ENCODE measurements at places on chromosomes 12 and 14.

GRCh38 chr12:82996168-82996812 is 309.6 kb downstream of the TMTC2 start:
- DNase-seq, result no peak

DNA sequence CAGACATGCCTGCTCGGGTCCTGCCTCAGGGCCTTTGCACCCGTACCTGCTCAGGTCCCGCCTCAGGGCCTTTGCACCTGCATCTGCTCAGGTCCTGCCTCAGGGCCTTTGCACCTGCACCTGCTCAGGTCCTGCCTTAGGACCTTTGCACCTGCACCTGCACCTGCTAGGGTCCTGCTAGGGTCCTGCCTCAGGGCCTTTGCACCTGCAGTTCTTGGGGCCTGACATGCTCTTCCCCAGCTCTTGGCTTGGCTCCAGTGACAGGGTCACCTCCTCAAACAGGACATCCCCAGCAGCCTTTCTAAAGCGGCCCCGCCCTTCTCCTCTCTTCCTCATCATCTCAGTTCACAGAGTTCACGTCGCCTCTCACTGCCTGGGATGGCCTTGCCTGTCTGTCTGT is 54.9 kb upstream of the NCOR2 start:
- DNase-seq, result no peak

GRCh38 chr12:16454481-16454880 is 107.0 kb downstream of the MGST1 start:
- no peak for DNase-seq

DNA sequence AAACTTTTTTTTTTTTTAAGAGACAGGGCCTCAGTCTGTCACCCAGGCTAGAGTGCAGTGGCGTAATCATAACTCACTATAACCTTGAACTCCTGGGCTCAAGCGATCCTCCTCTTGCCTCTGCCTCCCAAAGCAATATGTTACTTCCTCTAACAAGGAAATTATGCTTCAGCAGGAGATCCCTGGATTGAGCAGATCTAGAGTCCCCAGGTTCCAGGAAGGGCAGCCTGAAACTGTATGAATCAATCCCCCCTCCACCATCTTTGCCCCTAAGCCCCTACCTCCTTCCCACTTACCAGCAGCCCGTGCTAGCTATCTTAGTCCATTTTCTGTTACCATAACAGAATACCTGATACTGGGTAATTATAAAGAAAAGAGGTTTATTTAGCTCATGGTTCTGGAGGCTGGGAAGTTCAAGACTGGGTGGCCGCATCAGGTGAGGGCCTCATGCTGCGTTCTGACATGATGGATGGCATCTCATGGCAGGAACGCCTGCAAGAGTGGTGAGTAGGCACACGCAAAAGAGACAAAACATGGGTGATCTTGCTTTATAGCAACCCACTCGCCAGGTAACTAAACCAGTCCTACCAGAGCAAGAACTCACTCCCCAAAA is 5.0 kb downstream of the TAMALIN start:
- no peak for DNase-seq

GRCh38 chr12:4005851-4006430 is 132.7 kb upstream of the PARP11 start:
- DNase-seq, result no peak

GRCh38 chr12:68097386-68097785 is 62.2 kb downstream of the IFNG start:
- DNase-seq, result no peak

DNA sequence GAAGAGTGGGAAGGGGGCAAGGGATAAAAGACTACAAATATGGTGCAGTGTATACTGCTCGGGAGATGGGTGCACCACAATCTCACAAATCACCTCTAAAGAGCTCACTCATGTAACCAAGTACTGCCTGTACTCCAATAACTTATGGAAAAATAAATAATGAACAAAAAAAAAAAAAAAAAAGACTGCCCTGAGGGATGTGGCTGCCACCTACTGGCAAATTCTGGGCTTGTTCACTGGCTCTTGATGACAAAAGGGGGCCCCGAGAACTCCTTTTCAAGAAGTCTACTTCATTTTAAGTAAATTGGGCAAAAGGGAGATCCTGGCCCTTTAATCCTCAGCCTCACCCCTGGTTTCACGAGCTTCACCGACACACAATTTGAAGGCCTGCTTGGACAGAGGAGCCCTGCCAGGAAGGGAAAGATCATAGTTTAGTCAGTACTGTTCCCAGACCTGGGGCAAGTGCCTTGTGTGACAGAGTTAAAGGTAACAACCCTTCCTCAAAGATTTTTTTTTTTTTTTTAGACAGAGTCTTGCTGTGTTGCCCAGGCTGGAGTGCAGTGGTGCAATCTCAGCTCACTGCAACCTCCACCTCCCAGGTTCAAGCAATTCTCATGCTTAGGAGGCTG is 26.1 kb upstream of the STAC3 start:
- DNase-seq, result peak; percentile 48

DNA sequence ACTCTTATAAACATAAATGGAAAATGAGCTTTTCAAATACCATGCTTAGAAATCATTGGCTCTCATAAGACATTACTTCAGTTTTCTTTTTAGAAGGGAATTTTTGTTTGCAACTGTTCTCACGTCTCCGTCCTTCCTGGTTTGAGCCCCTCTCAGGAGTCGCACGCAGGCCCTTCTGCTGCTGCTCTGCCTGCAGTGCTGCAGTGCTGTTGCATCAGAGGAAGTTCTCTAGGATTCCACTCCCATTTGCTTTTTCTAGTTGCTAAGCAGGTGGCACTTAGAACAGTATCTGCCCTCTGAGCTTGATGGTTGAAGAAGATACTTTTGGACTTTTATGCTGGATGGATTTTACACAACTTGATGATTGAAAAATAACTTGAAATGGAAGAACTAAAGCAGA is 70.8 kb downstream of the SCN8A start:
- no peak for DNase-seq

DNA sequence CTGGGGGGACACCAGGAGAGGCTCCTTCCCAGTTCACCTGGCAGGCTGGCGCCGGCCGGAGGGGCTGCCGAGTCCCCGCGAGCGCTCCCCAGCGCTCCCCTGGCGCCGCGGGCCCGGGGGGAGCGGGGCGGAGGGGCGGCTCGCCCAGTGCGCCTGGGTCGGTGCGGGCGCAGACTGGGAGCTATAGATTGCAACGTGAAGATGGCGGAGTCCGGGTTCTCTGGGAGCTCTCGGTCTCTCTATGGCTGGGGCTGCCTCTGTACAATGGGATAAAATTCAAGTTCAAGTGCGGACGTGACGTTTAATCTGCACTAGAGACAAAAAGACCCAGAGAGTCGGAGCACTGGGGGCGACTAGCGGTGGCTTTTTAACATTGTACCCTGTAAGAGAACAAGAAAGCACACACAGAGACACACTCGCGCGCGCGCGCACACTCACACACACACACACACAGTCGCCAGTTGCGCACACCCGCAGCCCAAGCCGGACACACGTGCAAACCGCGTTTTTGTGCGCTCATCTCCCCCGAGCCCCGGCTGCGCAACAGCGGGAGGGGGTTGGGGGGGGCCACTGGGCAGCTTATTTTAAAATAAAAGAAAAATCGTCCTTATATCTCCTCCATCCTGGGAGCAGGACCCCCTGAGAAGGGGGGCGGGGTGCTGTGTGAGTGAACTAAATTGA is at the start of gene BCL11B:
Gene BCL11B, minus strand, starts transcription at position 247 of the 681 bp plus-strand sequence. CDS start 979 bp downstream, outside the sequence.
- peak; percentile 82 for DNase-seq

GRCh38 chr12:70724444-70724843 is 87.2 kb upstream of the PTPRB start:
- peak; percentile 7 for DNase-seq

GRCh38 chr12:83893101-83893500 is 1019.5 kb downstream of the SLC6A15 start:
- DNase-seq, result no peak

- DNase-seq, result no peak
Measured at GRCh38 chr14:89609500-89610100, 192.6 kb upstream of the FOXN3 start.

DNA sequence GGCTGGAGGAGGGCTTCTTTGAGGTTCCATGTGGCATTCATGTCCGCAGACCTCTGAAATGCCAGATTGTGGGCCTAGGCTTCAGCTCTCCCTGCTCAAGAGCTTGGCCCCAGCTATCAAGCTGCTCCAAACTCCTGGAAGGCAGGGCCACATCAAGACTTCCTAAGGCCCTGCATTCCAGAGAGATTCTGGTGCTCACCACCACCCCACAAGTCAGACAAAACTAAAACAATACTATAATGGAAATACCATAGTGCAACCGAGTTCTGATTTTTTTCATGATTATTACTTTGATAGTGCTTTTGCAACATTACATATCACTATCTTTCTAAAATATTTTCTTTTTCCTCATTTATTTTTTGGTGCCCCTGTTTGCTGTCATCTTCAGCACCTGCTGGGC is 86.3 kb downstream of the CALM1 start:
- no peak for DNase-seq

- no peak for DNase-seq
Measured at GRCh38 chr12:111112311-111113098, 192.1 kb upstream of the MYL2 start.

- DNase-seq, result peak; percentile 54
Measured at GRCh38 chr12:64400041-64400440, 4.2 kb upstream of the XPOT start.

DNA sequence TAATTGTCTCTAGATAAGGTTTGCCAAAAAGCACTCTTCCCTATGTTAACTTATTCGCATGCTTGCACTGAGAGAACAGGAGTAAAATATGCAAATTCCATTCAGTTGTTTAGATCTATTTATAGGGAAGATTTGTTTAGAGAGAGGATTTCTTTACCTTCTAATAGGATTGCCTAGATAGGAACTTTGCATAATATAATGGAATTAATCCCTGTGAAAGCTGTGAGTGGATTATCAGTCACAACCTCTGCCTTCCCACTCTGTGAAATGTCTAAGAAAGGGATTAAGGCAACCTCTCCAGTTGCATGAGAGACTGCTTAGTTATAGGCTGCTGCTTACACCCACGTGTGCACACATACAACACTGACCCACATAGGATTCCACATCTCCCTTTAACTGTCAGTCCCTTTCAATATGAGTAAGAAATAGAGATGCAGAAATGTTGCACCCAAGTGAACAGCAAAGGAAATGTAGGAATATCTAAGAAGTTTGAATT is 83.2 kb downstream of the ALG10B start:
- DNase-seq, result no peak

- DNase-seq, result peak; percentile 27
Measured at GRCh38 chr12:109890620-109891170, 9.4 kb upstream of the TCHP start.

GRCh38 chr14:33578461-33579216 is 372.2 kb downstream of the EGLN3 start:
- no peak for DNase-seq

GRCh38 chr14:74267588-74267987 is 28.3 kb downstream of the VSX2 start:
- DNase-seq, result no peak

DNA sequence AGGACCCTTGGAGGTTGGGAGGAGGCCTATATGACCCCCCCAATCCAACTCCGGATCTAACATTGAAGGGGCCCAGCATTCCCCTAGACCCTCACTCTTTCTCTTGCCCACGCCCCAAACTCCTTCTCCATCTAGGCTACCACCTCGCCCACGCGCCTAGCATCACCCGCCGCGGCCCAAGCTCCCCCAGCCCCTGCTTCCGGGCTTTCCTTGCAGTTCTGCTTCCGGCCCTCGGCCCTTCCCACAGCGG is 445 bp downstream of the CERS5 start:
- no peak for DNase-seq

DNA sequence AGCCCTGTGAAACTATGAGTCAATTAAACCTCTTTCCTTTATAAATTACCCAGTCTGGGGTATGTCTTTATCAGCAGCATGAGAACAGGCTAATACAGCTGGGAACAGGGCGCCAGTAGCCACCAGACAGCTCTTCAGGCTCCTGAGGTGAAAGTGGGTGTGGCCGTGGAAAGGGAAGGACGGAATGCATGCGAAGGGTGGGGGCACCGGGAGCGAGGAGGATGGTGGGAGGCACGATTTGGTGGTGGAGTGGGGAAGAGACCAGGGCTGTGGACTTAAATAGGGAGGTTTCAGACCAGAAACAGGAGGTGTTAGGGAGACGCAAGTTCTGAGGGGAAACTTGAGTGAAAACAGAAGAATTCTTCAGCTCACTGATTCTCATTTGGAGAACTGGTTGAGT is 44.1 kb upstream of the CHST11 start:
- DNase-seq, result no peak

DNA sequence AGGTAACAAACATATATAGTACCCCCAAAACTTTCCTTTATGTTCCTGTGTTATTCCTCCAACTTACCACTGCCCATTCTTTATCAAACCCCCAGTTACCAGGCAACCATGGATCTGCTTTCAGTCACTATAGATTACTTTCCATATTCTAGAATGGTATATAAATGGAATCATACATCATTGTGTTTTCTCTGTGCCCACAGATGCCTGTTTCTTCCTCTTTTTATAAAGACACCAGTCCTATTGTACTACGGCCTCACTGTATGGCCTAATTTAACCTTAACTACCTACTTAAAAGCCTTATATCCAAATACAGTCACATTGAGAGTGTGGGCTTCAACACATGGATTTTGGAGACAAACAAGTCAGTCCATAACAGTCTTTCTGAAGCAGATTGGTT is 2.6 kb downstream of the TAS2R14 start:
- no peak for DNase-seq

DNA sequence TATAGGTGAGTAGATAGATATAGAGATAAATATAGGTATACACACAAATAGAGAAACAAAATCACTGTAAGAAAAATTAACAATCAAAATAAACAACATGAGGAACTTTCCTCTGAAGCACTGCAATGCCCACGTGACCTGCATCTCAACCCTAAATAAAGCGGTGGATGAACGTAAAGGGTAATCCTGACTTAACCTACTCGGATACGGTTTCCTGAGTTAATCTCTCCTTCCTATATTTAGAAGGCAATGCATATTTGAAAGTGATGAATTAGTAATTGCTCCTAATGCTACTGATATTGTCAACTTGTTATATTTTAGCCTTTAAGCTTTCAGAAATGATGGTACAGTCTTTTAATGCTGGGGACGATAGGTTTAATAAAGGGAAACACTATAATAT is 221.4 kb downstream of the ITPR2 start:
- no peak for DNase-seq

DNA sequence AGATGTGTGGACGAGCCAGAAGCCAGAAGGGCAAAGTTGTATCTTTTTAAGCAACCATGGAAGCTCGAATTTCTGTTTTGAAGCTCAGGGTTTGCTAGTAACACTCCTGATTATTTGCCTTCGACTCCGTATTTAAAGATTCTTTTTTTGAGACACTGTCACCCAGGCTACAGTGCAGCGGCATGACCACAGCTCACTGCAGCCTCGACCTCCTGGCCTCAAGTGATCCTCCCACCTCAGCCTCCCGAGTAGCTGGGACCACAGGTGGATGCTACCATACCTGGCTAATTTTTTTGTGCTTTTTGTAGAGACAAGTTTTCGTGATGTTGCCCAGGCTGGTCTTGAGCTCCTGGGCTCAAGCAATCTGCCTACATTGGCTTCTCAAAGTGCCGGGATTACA is 18.7 kb upstream of the OASL start:
- no peak for DNase-seq

Measured in EH (cell line).